Vagina (tissue), 2 donors: ENCODE measurements at places on chromosomes 3 and 15.

GRCh38 chr15:40340740-40341400 lies at the start of gene CCDC9B:
Gene CCDC9B (minus strand): TSS chr15:40340939. CDS start chr15:40340819, 120 bp downstream.
- no peak for DNase-seq

GRCh38 chr3:160707187-160707794 lies 30.3 kb downstream of the ARL14 start:
- no peak for DNase-seq

DNA sequence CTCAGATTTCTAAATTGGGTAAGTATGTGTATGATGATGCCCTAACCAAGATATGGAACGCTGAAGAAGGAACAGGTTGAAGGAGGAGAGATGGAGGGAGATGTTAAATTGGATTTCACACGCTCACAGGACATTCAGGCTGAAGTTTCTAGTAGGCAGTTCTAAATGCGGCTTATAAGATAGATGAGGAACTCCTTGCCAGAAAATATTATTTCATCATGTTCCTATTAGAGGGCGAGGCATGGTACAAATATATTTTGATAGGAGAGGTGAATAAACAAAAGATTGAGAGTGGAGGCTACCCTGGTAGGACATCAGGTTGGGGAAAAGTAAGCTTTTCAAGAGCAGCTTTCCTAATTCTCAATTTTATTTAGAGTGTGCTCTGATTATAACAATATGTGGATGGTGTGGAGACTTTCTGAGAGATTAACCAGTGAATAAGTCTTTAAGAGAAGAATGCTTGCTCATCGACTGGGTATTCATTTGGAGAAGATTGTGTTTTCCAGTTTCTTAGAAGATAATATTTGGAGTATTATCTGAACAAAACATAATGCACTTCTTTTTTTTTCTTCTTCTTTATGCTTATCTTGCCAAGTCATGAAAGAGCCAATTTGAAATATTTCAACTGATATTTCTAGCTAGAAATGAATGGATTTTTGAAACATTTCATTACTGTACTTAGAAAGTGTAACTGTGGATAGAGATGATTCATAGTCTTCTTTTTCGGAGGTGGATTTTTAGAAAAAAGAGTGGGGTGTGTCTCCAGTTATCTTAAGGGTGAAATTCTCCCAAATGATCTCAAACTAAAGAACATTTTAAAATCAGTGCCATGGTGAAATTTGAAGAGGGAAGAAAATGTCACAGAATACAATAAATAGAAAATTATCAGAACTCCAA lies 88.5 kb downstream of the B3GALNT1 start:
- DNase-seq = no peak

- no peak for DNase-seq
Measured at GRCh38 chr15:89396723-89397652, 62.4 kb upstream of the POLG start.

- no peak for DNase-seq
Measured at GRCh38 chr3:182740710-182741109, 52.6 kb upstream of the ATP11B start.

GRCh38 chr3:24963762-24964625 lies 464.1 kb upstream of the RARB start:
- DNase-seq = no peak

- no peak for DNase-seq
Measured at GRCh38 chr3:20523293-20523692, 337.3 kb upstream of the SGO1 start.
